ENCODE measurements at places on chromosomes 11 and 22.
A peak's percentile ranks its signal among the peaks of the same experiment; 100 is the strongest.

- DNase-seq: no peak
Observed at GRCh38 chr11:126698576-126698975, 302.0 kb downstream of the KIRREL3 start.

DNA sequence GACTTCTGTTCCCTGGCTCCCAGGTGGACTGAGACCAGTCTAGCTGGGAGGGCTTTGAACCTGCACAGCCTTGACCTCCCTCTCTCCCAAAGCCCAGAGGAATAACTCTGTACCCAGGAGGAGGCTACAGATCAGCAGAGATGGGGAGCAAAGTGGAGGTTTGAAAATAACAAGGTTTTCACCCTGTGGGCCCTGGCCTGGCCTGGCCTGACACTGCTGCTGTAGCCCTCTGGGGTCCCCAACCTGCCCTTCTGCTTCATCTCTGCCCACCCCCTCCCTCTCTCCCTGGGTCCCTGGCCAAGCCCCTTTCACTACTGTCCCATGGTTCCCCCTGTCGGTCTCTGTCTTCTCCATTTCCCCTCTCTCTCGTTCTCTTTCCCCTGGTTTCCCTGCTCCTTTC lies 225.2 kb downstream of the BUD13 start:
- DNase-seq: no peak

GRCh38 chr11:124727474-124727873 lies 12.3 kb upstream of the NRGN start:
- DNase-seq: no peak

DNA sequence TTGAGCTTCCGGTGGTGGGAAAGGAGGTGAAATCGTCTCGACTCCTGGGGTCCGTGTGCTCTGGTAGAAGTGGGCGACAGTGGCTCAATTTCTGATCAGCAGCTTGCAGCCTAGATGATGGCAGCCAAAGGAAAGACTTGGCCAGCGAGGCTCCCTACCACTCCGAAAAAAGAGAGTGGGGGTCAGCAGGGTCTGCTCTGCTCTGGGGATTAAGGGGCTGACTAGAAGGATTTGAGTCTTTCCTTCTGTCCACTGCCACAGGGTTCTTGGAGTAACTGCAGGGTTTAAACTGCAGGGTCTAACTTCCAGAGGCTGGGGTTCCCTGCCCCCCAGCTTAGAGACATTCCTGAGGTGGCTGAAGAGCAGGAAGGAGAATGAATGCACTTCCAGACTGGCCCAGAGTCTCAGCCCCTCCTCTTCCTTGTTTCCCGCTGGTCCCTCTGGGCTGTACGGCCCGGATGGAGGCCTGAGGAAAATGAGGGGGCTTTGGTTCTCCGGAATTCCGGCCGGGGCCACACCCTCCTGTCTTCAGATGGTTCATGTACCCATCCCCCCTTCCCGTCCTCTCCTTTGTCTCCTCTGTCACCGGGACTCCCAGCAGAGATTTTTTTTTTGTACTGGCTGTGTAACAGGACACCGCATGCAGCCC lies 907 bp downstream of the SERPINH1 start:
- peak; percentile 80 for DNase-seq

DNA sequence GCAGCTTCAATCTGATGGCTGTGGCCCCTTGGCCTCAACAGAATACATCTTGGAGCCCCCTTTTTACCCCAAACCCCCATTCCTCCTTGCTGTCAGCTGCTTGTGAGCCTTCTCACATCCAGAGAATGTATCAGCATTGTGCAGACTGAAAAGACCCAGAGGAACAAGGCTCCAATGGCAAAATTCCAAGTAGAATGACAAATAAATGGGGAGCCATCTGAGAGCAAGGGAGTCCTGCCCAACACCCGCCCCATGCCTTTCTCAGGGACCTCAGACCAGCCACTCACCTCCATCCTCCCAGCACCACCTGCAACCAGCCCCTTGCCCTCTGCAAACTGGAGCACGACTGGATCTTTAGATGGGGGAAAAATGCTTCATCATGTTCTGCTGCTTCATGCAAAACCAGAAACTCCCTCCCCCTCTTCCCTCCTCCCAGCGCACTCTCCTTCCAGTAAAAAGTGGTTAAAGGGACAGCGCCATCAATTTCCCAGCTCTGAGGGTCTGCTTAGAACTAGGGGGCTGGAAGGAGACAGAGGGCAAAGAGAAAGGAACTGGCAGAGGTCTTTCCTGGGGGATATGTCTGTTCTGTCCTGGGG lies 2.2 kb upstream of the NEFH start:
- no peak for DNase-seq

- peak; percentile 41 for DNase-seq
Observed at GRCh38 chr11:78941226-78941851, 366.7 kb upstream of the NARS2 start.

DNA sequence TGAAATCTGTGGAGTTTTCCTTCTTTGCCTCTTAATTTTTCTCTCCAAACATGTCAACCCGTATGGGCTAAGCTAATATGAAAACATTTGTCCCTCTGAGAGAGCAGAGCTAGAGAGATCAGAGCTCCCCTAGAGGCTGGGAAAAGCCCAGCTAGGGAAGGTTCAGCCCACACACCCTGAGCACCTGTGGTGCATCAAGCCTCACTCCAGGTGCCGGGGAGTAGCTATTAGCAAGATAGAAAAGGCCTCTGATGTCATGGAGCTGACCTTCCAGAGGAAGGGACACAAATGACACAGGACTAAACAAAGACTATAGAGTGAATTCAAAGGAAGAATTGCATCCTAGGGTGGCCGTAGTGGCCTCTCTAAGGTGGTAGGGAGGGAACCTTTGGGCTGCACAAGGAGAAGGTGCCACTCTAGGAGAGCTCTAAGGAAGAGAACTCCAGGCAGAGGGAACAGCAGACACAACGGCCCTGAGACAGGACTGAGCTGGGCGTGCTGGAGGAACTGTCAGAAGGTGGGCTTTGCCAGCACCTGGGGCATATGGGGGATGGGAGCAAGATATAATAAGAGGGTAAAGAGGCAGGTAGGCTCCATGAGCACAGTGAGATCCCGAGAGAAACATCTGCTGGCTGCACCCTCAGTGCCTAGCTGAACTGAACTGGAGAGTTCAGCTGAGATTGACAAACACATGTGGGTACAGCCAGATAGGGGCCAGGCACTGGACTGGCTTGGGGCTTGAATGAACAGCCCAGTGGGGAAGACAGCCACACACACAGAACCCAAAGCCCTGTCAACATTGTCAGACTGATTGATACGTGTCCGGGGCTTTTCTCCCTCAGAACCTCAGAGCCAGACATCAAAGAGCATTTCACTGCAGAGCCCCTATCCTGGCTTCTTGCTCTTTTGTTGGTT lies 65.5 kb upstream of the DRD2 start:
- no peak for DNase-seq

DNA sequence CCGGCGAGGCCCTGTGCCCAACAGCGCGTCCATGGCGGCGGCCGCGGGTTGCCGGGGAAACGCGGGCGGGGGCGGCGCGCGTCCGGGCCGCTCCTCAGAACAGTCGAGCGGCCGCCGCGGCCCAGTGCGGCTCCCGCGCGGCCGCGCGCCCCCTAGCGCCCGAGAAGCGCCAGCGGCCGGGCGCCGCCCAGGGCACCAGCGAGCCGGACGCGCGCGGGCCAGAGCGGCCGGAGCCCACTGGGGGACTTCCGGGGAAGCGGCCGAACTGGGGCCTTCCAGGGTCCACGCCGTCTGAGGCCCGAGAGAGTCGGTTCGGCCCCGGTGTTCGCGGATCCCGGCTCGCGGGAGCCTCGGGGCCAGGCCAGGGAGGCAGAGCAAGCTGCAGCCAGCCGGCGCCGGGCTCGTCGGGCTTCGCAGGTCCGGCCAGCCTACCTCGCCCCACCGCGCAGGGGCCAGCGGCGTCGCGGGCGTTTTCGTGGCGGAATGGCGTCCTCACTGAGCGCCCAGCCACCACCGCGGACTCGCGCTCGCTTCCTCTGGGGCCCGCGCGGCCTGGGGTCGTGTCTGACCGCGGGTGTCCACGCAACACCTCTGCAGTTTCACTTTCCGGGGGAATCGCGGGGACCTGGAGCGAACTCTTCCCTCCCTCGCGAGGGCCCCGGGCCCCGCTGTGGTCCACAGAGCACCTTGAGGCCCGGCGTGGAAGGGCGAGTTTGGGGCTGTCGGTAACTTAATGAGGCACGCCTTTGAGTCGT lies at the start of gene DENND6B:
DENND6B (minus strand) TSS at position 57 of the 755 bp plus-strand sequence; CDS start at position 33, 24 bp downstream.
- DNase-seq: peak; percentile 85

GRCh38 chr22:48185071-48186055 lies 1422.9 kb downstream of the TBC1D22A start:
- no peak for DNase-seq

DNA sequence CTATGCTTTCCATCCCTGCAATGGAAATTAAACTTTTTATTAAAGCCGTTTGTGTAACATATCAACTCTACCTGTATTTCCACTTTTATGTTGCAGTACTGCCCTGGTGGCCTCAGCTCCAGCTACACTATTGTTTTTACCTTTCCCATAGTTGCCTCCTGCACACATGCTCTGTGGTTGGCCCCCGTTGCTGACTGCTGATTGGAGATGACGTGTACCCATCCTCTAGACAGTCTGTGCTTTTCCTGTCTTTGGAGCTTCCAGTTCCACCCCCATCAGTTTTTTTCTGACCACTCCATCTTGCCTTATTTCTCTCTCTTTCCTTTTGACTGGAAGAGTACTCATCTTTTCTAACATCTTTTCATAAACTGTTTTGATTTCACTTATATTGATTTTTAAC lies 123.8 kb downstream of the TEAD1 start:
- no peak for DNase-seq

GRCh38 chr11:8341996-8342395 lies 78.3 kb upstream of the LMO1 start:
- no peak for DNase-seq

- DNase-seq: no peak
Observed at GRCh38 chr11:131618201-131618600, 247.8 kb downstream of the NTM start.

DNA sequence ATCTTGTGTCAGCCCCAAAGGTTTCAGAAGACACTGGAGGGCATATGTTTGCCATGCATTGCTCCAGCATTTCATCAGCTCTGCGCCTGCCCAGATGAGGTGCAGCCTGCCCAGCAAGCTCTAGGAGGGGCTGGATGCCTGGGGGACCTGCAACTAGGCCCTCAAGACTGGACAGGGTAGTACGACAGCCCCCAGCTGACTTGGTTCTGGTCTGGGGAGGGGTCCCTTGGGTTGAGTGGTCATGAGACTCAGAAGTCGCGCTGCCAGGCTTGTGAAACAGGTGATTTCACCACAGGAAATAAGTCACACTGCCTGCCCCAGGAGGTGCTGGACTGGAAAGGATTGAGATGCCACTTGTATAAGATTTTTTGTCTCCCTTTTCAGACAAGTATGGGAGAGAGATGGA lies 23.4 kb downstream of the TPBGL start:
- peak; percentile 21 for DNase-seq

GRCh38 chr11:57094181-57094935 lies 87.4 kb upstream of the LRRC55 start:
- DNase-seq: no peak

DNA sequence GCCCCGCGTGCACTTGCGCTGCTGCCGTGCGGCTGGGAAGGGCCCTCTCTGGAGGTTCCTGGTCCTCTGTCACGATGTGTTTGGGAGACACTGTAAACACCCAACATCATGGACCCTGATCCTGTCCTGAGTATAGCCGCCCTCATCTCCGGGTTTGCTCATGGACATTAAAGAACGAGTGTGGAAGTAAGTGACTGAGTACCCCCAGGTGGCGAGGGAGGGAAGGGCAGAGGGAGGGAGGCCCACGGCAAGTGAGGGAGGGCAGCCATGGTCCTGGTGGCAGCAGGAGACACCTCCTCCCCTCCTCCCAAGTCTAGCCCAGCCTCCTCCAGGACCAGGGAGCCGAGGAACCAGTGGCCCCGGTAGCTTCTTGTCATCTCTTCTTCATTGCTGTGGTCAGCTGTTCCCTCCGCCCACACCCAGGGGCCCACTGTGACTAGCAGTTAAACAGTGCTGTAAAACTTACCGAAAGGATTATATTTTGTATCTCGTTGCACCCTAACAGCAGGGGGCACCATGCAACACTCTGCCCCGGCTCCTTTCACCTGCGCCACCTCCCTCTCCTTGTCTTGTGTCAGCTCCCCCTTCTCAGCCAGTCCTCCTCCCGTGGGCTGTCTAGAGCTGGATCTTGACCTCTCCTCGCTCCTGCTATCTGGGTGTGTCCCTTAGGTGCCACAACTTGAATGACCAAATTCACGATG lies 566.5 kb upstream of the B3GAT1 start:
- no peak for DNase-seq

DNA sequence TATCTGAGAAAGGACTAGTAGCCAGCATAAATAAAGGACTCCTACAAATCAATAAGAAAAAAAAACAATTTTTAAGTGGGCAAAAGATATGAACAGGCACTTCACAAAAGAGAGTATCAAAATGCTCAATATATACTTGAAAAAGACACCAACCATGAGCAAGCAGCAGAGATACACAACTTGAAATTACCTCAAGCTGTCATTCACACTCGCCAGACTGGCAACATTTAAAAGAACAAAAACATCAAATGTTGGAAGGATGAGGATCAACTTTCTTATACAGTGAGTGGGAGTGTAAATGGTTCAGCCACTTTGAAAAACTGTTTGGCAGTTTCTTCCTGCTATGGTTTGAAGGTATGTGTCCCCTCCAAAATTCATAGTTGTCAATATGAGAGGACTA lies 23.9 kb upstream of the ELFN2 start:
- no peak for DNase-seq

DNA sequence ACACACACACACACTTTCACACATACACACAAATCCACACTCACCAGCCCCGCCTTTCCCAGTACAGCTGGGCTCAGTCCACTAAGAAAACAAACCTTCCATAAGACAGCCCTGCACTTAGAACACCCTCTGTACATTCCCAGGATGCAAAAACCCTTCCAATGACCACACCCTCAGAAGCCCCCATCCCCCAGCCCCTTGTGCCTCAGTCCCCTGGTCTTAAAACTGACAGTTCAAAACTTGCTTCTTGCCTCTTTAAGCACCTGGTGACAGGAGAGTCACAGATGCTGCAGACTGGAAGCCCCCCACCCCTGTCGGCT lies 23.0 kb downstream of the APLNR start:
- DNase-seq: no peak

Measured in glutamatergic neuron (in vitro differentiated cells).